ENCODE measurements at places on chromosomes 3 and 15. TPM values are rescaled to one million over a fixed set of nuclear protein-coding genes. Genes with fewer than 3 reads are reported as not detected.

DNA sequence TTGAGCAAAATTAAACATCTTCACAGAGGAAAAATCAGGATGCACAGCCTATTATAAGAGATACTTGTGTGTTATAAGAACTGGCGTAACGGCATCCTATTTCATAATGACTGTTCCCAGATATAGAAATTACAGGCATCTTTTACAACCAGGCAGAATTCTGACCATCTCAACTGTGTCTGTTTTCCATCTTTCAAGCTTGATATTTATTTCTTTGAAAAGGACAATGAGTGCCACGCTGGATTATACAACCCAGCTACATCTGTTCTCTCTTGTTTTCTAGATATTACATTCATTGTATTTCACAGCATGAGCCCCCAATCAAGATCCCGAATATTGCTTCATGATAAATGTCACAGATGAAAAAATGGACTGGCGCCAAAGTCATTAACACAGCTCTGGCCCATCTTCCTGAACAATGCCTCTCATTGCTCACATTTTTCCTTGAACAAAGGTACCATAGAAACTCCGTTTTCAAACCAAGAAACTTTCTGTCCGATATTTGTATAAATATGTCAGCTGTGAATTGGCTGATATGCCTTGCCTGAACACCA lies 420.6 kb downstream of the TBL1XR1 start:
- DNase-seq, result no peak

GRCh38 chr15:94397337-94397736 lies 166.0 kb downstream of the MCTP2 start:
- no peak for DNase-seq

DNA sequence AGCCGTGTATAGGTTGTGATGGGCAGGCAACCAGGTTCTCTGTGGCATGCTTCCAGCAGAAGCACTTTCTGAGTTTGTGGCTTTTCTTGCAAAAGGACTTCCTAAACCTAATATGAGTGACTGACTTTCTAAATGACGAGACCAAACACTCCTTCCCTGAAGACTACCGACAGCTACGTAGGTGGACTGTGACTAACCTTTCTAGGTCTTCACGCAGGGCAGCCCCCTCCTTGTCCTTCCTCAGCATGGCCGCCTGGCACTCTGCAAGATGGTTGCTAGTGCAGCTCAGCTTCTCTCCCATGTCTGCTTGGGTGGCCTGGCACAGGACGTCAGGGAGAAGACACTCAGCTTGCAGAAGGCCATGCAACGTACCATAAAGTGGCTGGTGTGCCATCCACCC lies 20.9 kb downstream of the CXCR6 start:
- peak; percentile 62 for DNase-seq

DNA sequence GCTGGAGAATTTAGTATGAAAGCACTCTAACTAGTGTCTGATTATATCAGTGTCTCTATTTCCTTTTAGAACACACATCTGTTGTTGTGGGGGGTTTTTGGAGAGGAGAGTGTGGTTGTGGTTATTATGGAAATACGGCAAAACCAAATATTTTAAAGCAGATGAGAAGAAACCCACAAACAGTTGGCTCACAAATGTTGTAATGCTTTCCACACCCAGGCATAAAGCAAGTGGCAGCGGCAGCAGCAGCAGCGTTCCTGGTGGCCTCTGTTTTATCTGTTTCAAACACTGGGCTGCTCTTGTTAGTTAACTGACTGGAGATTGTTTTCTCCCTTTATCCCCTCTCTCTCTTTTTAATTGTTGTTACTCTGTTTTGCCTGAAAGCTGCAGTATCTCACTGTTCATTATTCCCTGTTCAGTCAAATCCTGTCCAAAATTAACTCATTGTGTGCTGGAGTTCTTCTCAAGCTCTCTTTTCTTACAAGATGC lies 1045.5 kb upstream of the NR2F2 start:
- peak; percentile 29 for DNase-seq

GRCh38 chr15:43253431-43254403 lies 13.0 kb downstream of the TGM5 start:
- DNase-seq, result peak; percentile 31

GRCh38 chr15:74511583-74511982 lies 29.4 kb upstream of the ARID3B start:
- DNase-seq, result no peak

DNA sequence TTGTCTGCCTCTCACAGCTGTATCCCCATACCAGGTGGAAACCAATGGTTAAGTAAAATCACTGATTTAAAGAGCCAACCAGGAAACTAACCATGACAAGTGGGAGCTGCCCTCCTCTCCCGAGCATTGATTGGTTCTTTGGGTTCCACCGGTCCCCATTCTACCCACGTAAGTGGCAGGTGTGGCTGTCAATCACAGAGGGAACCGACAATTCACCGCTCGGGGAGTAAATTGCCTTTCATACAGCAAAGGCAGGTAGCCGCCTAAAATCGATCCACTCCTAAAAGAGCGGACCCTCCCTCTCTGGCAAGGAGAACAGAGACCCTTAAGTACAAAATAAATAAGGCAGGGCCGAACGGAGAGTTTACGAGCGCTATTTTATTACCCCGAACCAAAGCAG lies 1.2 kb downstream of the ERC2 start:
- no peak for DNase-seq

- DNase-seq, result no peak
Observed at GRCh38 chr3:174132421-174133042, 726.6 kb upstream of the NAALADL2 start.

DNA sequence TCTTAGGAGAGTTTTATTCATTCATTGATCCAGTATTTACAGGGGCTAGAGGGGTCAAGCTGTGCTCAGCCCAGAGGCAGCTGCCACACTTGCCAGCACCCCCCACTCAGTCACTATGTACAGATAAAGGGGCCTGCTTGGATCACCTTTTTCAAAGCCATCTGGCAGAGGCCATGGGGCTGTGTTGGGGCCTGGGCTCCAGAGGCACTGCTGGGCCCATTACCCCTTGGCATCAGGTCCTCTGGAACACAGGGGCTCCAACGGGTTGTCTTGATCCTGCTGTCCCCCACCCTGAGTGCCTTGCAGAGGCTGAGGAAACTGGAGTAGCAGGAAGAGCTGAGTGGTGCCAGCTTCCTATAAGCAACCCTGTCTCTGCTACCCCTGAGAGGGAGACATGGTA lies 43.9 kb downstream of the SEMA3G start:
- no peak for DNase-seq

DNA sequence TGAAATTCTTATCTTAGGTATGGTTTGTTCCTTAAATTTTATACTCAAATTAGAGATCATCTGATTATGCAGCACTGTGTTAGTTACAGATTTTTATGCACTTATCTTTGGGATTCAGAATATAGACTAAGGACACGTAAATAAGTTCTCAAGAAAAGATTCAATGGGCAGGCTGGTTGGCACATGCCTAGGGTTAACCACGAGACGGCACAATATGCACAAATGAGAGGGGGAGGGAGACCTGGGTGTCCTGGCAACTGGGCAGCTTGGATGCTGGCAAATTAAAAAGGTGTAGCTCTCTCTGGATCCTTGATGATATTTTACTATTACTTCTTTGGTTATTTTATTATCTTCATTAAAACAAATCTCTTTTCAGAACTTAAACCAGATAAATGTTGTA lies 672 bp downstream of the AADAC start:
- no peak for DNase-seq

GRCh38 chr3:70011582-70011981 lies 12.0 kb downstream of the SAMMSON start:
- no peak for DNase-seq

GRCh38 chr3:45640724-45641361 lies 46.3 kb downstream of the LIMD1 start:
- DNase-seq, result no peak

DNA sequence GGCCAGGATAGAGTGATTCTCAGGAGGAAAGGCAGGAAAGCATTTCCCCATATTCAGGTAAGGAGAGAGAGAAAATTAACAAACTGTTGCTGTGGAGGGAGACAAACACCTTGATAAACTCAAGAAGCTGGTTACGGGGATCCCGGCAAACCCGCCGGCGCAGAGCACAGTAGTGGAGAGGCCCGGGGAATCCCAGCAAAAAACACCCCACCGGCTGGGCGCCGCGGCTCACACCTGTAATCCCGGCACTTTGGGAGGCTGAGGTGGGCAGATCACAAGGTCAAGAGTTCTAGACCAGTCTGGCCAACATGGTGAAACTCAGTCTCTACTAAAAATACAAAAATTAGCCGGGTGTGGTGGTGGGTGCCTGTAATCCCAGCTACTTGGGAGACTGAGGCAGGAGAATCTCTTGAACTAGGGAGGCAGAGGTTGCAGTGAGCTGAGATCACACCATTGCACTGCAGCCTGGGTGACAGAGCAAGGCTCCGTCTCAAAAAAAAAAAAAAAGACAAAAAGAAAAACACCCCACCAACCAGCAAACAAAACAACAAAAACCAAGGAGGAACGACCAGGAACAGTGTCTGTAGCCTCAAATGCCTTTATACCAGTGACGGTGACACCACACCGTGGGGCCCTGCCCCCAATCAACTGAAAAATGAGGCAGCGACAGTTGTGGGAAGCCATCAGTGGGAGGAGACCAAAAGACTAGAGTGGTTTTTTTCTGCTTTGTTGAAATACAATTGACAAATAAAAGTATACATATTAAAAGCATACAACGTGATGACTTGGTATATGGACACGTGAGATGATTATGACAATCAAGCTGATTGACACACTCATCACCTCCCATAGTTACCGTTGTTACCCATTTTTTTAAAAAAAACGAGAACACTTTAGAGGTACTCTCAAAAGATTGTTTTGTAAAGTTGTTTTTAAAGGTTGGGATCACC lies 40.2 kb upstream of the IDH2 start:
- DNase-seq, result peak; percentile 65

- no peak for DNase-seq
Observed at GRCh38 chr3:58955308-58955707, 94.5 kb downstream of the CFAP20DC start.

GRCh38 chr3:84265768-84266167 lies 693.0 kb upstream of the CADM2 start:
- DNase-seq, result no peak

GRCh38 chr3:118766306-118766669 lies 268.4 kb downstream of the IGSF11 start:
- no peak for DNase-seq

- no peak for DNase-seq
Observed at GRCh38 chr15:40450047-40450446, 9.3 kb downstream of the BAHD1 start.

- no peak for DNase-seq
Observed at GRCh38 chr3:11591391-11592282, 52.1 kb downstream of the VGLL4 start.

GRCh38 chr3:114332342-114333179 lies 38.7 kb downstream of the TIGIT start:
- no peak for DNase-seq

- DNase-seq, result no peak
Observed at GRCh38 chr3:106813742-106814141, 563.5 kb upstream of the CCDC54 start.

GRCh38 chr3:134857776-134858362 lies 62.8 kb downstream of the EPHB1 start:
- DNase-seq, result no peak

DNA sequence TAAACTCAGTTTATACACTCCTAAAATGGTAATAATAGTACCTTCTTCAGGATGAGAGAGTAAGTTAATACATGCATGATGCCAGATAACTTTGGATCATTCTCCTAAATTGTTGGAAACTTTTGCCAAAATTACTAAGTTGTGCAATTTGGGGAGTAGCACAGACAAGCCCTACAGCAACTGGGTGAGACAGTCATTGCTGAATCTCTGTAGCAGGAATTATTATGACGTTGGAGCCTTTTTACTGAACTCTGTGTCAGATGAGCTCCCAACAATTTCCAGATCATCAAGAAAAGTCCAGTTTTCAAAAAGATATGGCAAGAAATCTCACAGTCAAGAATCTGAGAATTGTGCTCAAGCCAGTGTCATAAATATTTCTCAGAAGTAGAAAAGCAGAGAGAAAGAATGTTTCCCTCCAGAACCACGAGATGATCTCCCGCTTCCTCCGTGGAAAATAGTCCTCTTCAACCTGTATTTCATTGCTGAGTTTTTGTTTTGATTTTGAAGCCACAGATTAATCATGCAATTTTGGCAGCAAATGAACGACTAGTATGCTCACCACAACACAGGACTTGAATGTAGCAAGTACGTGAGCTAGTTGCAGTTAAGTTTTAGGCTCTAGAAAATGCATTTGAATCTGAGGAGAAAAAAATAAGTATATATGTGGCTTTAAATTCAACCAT lies 485.4 kb downstream of the CNTN6 start:
- DNase-seq, result no peak

GRCh38 chr3:44666346-44666745 lies 17.8 kb downstream of the ZNF35 start:
- no peak for DNase-seq

The UQCRC1 gene
- 167 TPM for total RNA-seq

The CPLX3 gene
- total RNA-seq, result 0.18 TPM

The LRRIQ4 gene
- total RNA-seq, result not detected
